ENCODE measurements at places on chromosomes 11 and 22.

DNA sequence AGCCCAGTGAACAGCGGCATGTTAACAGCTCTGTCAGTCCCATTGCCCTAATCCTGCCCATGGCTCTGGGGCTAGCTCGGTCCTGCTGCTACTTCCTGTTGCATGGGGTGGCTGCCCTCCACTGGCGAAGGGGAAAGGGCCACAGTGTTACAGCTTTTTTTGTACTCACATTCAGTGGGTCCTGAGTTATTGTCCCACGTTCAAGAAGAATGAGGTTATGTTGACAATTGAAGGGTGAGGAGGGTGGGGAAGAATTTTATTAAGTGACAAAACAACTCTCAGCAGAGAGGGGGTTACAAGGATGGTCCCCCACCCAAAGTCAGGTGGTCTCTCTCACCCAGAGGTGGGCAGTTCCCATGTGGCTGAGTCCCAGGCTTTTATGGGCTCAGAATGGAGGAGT, 17.7 kb upstream of the MS4A7 start:
- DNase-seq: no peak

DNA sequence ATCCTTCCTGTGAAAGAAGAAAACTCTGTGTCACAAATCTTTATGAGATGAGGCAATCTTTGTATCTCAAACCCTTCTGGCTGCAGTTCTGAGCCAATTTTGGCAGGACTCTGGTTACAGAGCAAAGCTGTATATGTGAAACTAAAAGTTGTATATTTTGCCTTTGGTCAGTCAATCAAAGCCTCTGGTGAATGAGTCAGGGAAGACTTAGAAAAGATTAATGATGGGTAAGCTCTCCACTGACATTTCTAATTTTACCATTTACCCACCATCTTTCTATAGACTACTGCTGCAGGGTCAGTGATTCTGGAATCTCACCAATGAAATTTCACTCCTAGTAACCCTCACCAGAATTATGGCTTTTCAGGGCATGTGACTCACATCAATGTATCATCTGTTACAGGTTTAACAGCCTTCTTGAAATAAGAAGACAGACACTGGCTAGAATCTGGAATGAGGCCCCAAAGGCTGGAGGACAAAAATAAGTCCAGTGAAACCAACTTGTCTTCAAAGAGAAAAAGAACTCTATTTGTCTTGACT, 43.3 kb downstream of the USP35 start:
- no peak for DNase-seq

DNA sequence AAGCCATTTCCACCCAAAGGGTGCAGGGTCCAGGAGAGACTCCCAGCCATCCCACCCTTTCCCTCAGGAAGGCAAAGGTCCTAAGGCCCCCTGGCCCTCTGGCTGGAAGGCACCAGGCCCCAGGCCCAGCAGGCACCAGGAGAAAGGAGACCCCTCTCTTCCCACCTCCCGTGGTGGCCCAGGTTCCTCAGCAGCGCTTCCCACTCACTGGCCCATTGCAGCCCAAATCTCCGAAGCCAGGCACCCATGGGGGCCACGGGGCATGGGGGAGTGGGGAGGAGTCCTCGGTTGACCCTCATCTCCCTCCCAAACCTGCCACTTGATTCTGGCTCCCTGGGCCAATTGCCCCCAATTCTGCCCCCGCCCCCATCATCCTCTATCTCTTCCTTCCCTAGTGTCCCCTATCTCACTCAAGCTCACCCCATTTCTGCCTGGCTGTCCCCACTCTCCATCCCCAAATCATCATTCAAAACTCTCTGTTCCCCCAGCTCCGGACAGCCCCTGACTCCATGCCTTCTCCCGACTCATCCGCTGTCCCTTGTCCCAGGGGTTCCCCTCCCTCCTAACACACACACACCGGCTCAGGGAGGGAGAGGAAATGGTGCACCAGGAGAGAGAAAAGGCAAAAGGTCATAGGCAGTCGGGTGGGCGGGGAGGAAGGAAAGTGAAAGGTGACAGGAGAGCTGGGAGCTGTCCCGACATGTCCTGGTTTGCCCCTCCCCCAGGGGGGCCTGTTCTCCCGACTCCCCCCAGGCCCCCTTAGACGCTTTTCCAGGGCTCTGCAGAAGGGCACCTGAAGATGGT, 1.2 kb downstream of the LIF start:
- DNase-seq: no peak

GRCh38 chr11:44556735-44557409, 8.6 kb upstream of the CD82 start:
- DNase-seq: no peak

DNA sequence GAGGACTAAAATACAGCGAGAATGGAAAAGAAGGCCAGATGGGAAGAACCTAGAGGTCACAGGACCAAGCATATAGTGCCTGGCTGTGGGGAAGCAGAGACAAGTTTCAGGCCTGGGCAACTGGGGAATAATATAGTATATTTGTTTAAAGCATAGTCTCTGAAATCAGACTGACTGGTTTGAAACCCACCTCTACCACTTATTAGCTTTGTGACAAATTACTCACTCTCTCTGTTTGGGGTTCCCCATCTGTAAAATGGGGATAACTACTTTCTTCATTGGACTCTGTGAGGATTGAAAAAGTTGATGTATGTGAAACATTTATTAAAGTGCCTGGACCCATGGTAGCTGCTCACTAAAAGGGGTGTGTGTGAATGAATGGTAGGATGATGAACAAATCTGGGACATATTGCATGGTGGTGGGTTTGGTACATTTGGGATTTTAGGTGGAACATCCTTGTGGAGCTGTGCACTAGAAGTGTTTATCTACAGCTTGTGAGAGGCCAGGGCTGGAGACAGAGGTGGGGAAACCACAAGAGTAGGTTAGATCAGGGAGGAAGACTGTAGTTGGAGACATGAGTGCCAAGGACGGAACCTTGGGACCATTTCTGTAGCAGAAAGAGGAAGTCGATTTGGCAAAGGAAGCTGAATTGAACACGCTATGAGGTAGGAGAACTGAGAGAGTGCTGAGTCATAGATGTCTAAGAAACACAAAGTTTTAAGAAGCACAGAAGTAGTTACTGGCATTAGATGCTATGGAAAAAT, 52.6 kb downstream of the SWAP70 start:
- peak; percentile 65 for DNase-seq

DNA sequence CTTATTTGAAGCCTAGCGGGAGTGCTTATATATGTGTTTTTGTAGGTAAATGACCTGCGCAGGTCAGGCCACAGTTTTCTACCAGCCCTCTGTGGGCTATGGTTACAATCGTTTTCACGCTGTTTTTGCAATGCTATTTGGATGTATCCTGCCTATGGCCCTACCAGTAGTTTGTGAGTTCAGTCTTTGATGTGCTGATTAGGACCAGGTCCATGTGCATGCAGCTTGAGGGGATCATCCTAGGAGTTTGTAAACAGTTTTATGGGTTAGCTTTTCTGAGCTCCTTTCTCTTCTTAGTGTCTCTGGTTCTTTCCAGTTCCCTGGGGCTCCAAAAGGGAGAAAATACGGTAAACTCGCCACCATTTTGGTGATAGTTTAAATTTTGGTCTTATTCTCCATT, 142.5 kb downstream of the LDLRAD3 start:
- DNase-seq: no peak

DNA sequence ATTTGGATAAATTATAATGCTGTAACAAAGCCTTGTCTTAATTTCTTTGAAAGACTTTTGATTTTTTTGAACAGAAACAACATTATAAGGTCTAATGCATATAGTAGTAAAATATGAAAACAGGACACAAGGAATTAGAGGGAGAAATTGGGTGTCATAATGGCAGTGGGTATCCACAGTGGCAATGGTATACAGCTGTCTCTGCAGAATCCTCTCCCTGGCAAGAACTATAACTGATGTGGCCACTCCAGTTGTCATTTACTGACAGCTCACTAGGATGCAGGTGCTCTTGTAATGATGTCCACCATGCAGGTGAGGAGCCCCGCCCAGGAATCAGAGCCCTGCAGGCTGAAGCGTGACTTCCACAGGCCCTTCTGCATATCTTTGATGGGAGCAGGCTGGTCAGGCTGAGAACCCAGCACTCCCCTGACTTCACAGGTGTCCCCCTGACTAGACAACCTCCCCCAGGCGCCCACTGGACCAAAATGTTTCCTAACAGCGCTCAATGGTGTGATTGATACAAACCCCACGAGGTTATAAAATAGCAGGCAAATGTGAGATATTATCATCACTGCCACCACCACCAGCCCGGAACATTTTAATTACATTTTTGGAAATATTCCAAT, 32.8 kb upstream of the SERPIND1 start:
- DNase-seq: no peak

GRCh38 chr11:76693806-76694205, 23.3 kb upstream of the LRRC32 start:
- DNase-seq: no peak

- no peak for DNase-seq
These were observed 2.1 kb upstream of the MOB2 start for GRCh38 chr11:1488575-1489180.

- no peak for DNase-seq
These were observed 58.7 kb downstream of the TECTA start for GRCh38 chr11:121159741-121160140.

DNA sequence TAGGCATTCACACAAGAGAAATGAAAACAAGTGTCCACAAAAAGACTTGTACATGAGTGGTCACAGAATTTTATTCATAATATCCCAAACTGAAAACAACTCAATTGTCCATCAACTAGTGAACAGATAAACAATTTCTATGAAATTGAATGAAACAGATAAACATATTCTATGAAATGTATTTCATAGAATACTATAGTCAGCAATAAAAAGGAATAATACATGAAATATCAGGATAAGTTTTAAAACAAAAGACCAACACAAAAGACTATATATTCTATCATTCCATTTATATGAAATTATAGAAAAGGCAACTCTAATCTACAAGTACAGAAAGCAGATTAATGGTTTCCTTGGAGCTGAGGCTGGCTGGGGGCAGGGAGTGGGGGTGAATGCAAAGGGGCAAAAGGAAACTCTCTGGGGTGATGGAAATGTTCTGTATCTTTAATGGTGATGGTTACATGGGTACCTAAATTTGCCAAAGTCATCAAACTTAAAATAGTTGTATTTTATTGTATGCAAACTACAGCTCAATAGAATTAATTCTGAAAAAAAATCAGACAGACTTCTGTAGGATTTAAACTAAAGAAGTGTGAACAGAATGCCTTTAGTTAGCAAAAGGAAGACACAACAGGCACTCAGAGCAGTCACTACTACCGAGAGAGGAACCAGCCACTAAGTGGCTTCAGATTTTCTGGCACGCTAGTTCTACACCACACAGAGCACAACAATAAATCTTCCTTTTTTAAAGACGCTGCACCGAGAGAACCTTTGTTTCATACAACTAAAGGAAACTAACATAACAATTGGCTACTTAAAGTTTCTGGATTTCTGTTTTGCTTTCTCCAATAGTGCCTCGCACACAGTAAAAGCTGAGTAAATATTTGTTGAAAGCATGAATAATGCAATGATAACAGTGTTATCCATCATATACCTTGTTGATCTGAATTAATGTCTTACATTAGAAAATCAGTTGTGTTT, 15.4 kb downstream of the CCDC34 start:
- DNase-seq: no peak

- peak; percentile 38 for DNase-seq
These were observed 153.9 kb upstream of the ZC3H12C start for GRCh38 chr11:109939166-109939810.

- DNase-seq: no peak
These were observed 551.9 kb upstream of the LUZP2 start for GRCh38 chr11:23944923-23945322.
